ENCODE measurements at places on chromosomes 11 and 22.

DNA sequence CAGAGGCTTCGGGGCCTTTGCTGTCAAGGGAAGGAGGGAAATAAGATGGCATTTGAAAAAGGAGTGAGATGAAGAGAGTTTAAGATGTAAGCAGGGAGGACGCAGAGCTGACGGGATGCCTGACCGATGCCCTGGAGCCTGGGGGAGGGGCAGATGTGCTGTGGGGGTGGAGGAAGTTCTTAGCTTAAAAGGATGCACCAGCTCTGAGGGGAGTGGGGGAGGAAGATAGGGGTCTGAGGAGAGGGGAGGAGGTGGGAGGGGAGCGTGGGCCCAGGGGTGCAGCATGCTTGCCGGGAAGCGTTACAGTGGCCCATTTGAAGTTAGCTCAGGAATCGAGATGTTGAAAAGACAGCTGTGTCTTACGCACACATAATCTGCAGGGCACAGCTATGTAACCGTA is 56.3 kb downstream of the RPS6KA4 start:
- DNase-seq, result no peak

DNA sequence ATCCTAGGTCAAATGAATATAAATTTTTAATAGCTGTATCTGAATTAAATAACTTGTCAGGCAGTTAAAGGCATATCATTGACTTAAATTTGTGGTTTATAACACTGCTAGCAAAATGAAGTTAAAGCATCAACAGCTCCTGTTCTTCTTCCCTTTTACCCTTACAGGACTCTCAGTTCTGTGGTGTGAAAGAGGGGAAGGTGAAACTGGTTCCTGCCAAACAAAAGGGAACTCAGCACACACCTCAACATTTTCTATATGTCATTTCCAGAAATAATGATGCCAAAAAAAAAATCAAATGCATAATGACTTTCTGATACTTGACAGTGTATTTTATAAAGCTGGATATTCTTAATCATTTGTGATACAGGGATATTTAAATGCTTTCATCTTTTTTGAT is 21.2 kb downstream of the ARL14EP start:
- no peak for DNase-seq

GRCh38 chr22:21666786-21667185 is 974 bp downstream of the PPIL2 start:
- no peak for DNase-seq

DNA sequence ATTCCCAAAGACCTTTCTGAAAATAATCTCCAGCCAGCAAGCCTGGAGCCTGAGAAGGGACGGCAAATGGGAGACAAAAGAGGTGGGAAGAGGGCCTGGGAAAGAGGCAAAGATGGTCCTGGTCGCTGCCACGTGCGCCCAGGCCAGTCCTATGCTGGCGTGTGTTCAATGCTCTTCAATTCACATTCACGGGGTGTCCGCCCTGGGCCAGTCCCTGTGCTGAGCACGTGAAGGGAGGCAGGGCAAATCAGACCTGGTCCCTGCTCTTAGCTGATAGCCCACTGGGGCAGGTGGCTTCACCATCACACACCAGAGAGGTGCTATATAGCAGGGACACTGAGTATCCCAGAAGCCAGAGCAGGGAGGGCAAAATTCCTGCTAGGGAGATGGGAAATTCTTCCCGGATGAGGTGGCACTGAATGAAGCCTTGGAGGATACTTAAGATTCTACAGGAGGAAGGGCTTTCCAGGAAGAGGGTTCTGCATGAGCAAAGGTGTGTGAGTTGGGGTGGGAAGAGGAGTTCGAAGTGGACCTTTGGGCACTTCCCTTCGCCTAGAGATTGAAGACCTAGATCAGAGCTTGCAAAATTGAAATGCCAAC is 148.2 kb downstream of the CHST1 start:
- no peak for DNase-seq

DNA sequence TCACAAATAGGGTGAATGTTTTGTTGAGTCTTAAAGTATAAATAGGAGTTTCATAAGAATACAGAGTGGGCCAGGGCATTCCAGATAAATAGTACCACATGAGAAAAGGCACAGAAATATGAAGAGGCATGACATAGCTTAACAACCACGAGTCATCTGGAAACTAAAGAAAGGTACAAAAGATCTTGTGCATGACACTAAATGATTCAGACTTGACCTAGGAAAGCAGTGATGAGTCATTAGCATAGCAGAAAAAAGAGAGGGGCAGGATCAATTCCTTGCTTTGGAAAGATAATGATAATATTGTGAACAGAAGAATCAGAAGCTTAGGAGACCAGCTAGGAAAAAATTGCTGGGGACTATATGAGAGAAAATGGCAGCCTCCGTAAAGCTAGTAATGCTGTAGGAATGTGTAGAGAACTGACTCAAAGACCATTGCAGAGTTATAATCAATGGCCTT is 47.6 kb upstream of the FIBIN start:
- no peak for DNase-seq
